C1 segment of cervical spinal cord (tissue), 14 donors: ENCODE measurements at places on chromosomes 5 and 9.

- DNase-seq = peak; percentile 73
Measured at GRCh38 chr5:176536132-176536901, 885 bp downstream of the RNF44 start.

GRCh38 chr9:110109333-110110092 lies 98.4 kb downstream of the C9orf152 start:
- DNase-seq = no peak

GRCh38 chr5:44770780-44771717 lies 37.7 kb upstream of the MRPS30 start:
- DNase-seq = no peak

GRCh38 chr9:27818348-27818747 lies 245.1 kb upstream of the C9orf72 start:
- DNase-seq = no peak

DNA sequence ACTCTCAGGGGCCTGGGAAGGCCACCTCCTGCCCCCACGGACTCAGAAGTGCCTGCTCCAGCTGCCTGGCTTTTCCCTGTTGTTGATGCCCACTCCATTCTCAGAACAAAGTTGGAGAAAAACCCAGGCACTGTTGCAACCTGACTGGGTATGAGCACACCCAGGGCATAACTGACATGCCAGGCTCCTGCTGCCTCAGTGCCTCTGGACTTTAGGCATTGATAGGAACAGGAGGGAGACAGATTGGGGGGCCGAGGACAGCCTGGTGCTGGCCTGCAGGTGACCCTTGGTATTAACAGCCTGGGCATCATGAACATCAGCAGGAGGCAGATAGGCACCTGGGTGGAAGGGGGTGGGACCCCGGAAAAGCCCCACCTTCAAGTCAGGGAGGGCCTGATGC lies 685.9 kb upstream of the CDH10 start:
- DNase-seq = no peak

GRCh38 chr9:136257381-136258298 lies 12.0 kb upstream of the QSOX2 start:
- no peak for DNase-seq

DNA sequence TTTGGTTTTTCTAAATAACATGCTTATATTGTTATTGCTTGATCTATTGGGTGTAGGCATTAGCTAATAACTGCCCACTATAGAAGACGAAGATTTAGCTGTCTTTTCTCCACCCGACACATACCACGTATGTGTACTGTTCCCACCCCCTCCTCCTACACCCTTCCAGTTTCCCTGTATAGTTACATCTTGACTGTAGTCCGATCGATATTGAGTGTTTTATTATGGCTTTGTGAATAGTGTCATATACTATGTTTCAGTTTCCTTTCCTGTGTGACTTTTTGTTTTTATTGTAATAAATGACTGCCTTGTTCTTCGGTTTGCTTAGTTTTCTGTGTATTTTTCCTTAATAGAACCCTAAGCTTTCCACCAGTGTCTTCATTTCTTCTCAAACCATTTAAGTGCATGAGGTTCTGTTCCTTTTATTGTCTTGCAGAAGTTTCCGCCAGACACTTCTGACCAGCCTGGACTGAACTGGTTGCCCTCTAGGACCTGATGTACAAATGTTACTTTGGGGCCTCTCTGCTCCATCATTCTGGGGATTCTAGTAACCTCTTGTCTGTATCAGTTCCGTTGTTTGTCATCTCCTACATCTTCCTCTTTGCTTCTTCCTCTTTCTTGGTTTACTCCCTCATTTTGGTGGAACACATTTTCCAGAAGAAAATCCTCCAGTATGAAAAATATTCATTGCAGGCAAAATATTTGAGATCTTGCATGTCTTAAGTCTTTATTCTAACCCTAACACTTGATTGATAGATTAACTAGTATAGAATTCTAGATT lies 61.8 kb downstream of the PRKACG start:
- DNase-seq = no peak

DNA sequence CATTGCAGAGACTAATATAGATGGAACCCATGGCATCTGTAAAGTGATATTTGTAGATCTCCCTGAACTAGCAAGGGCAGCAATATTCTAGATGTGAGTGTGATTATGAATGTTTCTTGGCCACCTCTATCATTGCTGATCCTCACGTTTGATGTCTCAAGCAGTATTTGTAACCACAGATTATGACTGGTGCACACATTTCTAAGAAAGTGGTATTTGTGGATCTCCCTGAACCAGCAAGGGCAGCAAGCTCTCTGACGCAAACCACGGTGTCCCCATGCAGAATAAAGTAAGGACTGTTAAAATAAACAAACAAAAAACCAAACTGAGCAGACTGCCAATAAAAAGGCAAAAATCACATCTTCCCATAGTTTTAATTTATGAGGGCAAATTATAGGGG lies 301.3 kb downstream of the CSNK1G3 start:
- no peak for DNase-seq

- DNase-seq = no peak
Measured at GRCh38 chr5:27465140-27465539, 426.8 kb upstream of the CDH9 start.

DNA sequence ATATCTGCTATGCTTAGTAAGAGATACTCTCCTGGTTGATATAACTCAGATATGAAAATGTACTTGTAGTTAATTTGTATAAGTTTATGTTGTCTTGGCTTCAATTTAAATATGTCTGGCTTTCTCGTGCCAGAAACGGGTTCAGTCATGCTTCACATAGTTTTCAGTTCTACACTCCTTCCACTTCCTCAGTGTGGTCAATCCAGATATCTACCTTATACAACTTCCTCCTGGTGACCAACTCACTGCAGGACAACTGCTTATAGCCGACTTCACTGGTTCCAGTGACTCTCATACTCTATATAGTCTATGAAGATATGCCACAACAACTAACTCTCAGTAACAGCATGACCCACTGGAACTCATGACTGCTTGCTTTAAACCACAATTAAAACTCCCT lies 690.4 kb downstream of the SLCO4C1 start:
- no peak for DNase-seq

DNA sequence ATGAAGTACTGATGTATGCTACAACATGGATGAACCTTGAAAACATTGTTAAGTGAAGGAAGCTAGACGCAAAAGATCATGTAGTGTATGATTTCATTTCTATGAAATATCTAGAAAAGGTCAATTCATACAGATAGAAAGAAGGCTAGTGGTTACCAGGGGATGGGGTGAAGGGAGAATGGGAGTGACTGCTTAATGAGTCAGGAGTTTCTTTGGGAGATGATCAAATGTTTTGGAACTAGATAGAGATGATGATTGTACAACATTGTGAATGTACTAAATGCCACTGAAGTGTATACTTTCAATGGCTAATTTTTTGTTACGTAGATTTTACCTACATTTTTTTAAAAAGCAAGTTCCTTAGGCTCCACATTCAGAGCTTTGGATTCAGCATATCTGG lies 14.9 kb upstream of the DELE1 start:
- DNase-seq = no peak

DNA sequence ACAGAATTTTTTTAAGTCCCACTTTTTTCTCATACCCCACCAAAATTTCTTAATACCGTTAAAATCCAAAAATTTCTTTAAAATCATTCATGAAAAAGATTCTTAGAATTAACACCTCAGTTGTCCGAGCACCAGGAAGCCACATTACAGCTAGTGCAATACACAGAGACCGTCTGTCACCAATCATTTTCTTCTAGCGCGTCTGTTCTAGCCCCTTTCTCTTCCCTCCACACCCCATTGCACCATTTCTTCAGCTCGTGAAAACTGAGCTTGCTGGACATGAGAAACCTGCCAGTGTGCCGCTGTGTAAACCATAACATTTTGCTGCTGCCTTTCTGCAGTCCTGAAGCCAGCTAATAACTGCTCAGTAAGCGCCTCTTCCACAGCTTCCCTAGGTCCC lies 5.0 kb downstream of the SFXN1 start:
- no peak for DNase-seq

- DNase-seq = no peak
Measured at GRCh38 chr9:4110562-4110961, 189.3 kb downstream of the GLIS3 start.

DNA sequence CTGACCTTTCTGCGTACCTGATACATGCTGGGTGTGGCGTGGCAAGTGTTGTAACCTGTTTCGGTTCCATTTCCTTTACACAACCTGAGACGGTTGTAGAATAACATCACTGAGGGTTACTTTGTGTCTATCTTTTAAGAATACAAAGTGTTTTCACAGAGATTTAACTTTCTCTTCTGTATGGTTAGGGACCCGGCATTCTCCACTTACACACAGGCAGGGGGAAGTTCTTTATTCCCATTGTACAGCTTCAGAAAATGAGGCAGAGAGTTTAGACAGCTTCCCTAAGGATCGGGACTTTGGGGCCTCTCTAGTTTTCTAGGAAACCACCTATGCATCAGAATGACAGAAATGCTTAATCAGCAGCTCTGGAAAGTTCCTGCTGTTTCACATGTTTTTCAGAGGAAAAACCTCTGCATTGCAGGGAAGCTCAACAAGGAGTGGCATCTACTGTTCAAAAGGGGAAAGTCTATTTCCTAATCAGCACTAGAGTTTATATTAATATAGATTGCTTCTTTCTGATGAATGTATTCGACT lies 41.3 kb downstream of the CAST start:
- no peak for DNase-seq

DNA sequence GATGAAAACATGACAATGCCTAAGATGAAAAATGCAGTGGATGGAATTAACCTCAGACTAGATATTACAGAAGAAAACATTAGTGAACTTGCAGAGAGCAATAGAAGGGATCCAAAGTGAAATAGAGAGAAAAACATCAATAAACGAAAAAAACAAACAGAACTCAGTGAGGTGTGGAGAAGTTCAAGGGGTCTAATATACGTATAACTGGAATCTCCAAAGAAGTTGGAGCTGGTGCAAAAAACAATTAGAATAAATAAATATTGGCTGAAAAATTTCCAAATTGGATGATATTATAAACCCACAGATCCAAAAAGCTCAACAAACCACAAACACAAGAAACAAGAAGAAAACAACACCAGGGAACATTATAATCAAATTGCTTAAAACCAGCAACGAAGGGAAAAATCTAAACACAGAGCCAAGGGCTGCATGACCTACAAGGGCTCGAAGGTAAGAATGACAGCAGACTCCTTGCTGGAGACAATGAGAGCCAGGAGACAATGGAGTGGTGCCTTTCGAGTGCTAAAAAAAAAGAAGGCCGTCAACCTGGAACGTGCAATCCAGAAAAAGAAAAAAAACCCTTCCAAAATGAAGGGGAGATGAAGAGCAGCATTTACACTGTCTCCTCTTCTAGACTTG lies 11.8 kb downstream of the FAM163B start:
- DNase-seq = no peak

DNA sequence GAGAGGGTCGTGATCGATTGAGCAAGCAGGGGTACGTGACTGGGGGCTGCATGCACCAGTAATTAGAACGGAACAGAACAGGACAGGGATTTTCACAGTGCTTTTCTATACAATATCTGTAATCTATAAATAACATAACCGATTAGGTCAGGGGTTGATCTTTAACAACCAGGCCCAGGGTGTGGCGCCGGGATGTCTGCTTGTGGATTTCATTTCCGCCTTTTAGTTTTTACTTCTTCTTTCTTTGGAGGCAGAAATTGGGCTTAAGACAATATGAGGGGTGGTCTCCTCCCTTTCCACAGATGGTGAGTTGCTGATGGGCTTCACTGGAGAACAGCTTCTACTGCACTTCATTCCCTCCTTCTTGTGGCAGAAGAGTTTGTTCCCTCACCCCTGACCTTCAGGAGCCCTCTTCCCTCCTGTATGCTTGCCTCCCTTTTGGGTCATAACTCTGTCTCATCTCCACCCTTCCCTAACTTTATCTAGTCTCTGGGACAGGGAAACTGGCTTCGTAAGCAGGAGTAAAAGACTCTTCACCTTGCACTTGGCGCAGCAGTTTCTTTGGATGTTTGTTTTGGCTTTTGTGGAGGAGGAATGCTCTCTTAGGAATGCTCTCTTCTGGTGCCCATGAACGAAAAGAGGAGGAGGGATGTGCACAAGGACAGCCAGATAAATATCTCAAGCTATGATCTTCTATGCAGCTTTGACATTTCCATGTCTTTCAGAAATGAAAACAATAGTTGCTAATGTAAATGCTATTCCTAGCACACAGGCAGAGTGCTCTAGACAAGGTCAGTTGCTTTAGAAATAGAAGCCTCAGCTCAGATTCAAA lies 139.8 kb upstream of the RPS23 start:
- no peak for DNase-seq

DNA sequence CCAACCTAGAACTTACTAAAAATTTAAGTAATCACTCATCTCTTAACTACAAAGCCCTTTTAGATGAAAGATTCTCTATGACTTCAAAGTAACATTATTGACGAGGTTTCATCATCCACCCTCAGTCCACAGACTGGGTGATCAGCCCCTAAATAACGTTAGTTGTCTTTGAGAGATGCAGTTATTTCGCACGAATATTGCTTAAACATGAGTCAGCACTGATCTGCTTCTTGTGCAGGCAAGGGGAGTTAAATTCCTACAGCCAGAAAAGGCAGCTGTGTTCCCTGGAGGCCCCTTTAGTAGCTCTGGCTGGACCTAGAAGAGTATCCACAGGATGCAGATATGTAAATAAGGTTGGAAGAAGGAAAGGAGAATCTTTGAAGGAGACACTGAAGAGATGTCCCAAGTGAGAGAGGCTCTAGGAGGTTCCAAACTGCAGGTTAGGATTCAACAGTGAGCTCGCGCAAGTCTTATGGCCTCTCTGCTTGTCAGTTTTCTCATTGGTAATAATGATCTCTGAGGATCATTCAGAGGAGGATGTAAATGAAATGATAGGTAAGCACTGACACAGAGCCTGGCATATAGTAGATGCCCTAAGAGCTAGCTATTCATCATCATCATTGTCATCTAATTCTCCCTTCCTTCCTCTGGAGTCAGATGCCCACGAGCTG lies 122.2 kb upstream of the MAN2A1 start:
- no peak for DNase-seq

DNA sequence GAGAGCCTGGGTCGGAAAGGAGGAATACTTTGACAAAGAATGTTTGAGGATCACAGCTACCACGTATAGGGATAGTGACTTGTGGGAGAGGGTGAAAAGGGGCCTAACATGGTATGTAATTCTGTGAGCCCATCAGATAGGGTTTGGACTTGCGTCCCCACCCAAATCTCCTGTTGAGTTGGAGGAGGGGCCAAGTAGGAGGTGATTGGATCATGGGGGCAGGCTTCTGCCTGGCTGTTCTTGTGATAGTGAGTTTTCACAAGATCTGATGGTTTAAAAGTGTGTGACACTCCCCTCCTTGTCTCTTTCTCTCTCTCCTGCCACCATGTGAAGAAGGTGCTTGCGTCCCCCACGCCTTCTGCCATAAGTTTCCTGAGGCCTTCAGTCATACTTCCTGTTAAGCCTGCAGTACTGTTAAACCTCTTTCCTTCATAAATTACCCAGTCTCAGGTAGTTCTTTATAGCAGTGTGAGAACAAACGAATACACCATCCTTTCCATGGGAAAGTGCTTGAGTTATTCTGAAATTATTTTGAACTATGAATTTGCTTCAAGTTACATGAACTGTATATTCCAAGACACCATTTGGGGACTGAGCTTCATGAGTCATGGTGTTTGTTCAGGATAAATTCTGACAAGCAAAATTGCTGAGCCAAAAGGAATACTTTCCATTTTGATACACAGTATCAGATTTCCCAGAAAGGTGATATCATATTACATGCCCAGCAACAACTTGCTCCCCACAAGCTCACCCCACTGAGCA lies 68.8 kb upstream of the SSBP2 start:
- DNase-seq = no peak
